ENCODE measurements at places on chromosomes 6 and 20.

GRCh38 chr6:35673755-35674154 is 15.0 kb downstream of the FKBP5 start:
- DNase-seq = no peak

- no peak for DNase-seq
Measured at GRCh38 chr20:58623579-58624473, 27.3 kb upstream of the STX16 start.

DNA sequence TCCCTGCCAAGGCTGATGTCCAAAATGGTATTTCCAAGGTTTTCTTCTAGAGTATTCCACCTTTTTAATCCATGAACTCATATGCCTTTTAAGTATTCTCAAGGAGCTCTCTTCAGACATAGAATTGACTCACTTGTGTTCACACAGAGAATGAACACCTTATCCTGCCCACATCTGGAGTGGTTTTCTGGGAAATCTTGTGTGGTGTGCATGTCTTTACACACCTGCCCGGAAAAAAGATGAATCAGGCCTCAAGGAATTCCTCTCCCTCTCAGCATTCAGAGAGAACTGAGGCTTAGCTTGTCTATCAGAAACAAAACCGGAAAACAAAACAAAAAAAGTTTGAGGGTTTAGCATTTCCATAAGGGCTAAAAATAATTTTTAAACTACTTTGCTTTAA is 148.8 kb downstream of the TFAP2A start:
- DNase-seq = no peak

DNA sequence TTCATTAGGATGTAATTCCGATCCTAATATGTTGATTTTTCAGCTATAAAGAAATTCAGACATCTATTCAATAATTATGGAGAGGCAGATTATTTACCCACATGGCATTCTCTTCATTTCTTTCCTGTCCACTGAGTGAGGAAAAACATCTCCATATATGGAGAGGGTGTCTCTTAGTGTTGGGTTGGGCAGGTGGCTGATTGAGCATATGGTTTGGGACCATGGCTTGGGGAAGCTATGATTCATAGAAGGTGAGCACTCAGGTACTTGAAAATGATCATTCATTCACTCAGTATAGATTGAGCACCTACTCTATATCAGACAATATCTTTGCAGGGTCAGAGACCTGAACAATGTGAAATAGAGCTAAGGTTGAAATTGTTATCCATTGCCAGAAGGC is 41.3 kb upstream of the IL20RA start:
- no peak for DNase-seq

DNA sequence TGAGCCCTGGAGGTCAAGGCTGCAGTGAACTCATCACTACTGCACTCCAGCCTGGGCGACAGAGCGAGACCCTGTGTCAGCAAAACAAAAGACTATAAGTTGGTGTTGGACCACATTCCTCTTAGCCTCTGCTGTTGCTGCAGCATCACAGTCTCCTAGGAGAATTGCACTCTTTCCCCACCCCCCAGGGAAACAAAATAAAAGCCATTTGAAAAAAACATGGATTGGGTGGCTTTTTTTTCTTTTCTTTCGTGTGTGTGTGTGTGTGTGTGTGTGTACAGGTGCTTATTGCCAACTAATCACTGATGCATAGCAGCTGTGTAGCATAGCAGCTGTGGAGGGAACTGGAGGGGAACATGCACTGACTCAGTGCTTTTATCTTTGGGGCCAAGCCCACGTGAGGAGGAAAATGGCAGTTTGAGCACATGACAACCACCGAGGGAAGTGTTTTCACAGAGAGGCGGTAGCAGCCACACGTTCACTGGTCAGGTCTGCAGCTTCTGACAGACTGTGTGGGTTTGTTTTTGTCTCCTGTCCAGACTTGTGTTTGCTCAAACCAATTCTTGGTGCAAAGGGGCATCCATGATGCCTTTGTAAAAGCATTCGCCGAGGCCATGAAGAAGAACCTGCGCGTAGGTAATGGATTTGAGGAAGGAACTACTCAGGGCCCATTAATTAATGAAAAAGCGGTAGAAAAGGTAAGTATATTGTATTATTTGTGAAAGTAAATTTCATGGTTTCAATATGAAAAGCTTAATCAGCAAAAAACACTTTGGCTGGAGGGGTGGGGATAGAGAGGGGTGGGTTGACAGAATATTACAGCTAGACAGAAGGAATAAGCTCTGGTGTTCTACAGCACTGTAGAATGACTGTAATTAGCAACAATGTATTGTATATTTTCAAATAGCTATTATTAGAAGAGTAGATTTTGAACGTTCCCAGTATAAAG is 27.7 kb downstream of the ALDH5A1 start:
- no peak for DNase-seq

GRCh38 chr6:129269891-129270290 is 387.0 kb downstream of the LAMA2 start:
- no peak for DNase-seq

GRCh38 chr6:28334286-28335039 is 1.5 kb downstream of the ZSCAN31 start:
- DNase-seq = no peak

DNA sequence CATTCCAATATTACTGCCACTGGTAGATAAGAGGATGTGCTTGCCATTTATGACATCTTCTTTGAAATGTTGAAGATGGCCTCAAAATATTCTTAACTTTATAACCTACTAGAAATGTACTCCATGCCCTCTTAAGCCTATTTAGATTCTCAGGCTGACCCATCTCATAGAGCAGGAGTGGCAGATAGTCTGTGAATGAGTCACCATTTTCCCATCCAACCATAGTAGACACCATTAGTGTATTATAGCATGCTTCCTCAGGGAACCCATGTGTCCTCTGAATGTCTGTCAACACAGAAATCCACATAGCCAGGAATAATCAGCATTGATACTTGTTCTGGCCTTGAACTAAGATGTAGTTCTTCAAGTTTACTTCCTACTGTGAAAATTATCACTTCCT is 150.2 kb downstream of the IMPG1 start:
- DNase-seq = no peak

- DNase-seq = no peak
Measured at GRCh38 chr6:11330413-11330760, 97.9 kb upstream of the NEDD9 start.

DNA sequence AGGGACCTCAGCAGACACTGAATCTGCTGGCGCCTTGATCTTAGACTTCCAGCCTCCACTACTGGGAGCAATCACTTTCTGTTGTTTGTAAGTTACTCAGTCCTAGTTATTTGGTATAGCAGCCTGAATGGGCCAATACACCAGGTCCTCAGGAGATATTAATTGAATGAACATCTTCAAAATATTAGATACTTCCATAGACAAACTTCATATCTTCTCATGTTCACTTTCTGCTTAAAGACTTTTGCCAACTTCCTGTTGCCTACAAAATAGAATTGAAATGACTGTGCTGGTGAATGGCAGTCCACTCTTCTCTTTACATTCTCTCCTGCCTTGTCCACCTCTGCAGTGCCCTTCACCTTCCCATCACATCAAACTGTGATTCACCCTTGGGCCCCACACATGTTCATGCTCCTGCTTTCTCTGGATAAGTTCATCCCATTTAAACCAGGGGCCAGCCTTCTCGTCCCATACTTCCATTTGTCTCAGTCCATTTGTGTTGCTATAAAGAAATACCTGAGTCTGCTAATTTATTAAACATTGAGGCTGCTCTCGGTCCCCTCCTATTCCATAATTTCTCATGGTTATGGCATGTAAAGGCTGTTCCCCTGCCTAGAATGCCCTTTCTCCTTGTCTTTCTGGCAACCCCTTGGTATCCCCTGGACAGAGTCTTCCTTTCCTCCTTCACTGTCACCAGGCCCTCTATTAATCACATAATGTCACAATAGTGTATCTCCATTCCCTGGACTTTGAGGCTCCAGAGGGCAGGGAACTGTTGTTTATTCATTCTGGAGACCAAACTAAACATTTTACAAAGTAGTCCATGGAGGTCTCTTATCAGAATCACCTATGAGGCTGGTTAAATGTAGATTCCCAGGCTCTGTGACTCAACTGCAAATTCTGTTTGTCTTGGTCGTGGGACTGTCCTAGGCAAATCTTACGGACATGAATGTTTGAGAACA is 148.3 kb upstream of the TMEM170B start:
- no peak for DNase-seq

- no peak for DNase-seq
Measured at GRCh38 chr6:142722012-142722411, 223.0 kb downstream of the HIVEP2 start.

DNA sequence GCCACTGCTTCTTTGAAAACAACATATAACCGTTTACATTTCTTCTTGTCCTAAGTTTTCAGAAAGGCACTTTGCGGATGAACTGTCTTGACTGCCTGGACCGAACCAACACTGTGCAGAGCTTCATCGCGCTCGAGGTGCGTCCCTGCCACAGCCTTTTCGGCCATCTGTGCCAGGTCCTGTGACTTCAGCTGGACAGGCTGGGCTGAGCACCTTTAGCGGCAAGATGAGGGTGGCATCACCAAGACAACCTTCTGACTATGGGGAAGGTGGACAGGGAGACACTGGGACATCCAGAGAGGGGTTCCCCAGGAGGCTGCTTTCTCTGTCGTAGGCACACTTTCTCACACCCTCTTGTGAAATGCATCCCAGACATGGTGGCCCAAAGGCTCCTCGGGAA is 82.1 kb downstream of the SYNJ2 start:
- no peak for DNase-seq

DNA sequence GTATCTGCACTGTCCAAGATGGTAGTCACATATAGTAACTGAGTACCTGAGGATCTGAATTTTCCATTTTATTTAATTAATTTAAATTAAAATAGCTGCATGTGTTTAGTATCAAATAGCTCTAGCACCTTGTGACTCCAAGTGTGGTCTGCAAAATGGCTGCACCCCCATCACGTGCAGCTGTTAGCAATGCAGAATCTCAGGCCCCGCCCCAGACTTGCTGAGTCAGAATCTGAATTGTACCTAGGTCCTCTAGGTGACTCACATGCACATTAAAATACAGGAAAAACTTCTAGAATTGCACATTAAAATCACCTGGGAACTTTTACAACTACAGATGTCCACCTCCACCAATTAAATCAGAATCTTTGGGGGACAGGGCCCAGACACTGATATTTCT is 19.2 kb upstream of the FAM83C start:
- DNase-seq = no peak

DNA sequence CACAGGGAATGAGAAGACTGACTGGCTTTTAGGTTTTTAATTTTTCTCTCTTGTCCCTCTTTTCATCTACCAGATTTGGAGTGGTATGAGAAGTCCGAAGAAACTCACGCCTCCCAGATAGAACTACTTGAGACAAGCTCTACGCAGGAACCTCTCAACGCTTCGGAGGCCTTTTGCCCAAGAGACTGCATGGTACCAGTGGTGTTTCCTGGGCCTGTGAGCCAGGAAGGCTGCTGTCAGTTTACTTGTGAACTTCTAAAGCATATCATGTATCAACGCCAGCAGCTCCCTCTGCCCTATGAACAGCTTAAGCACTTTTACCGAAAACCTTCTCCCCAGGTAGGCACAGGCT is 644 bp downstream of the MAD2L1BP start:
- no peak for DNase-seq

GRCh38 chr6:113873043-113873667 is 16.0 kb downstream of the MARCKS start:
- no peak for DNase-seq

DNA sequence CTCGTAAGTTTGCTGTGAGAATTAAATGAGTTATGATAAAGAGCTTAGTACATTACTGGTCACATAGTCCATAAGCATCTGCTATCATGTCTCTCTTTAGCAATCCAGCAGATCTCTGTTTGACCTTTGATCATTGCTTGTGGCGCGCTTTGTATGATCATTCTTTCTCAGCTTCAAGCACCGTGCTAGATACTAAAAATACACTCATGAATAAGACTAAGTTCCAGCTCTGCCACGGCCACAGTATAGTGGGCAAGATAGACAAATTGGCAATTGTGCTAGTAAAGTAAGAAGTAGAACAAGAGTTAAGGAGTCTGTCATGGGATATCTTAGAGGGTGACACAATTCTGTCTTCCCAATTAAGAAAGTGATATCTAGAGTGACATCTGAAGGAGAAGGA is 75.2 kb upstream of the ADGRF1 start:
- no peak for DNase-seq

GRCh38 chr20:44231713-44232468 is 15.2 kb upstream of the GDAP1L1 start:
- no peak for DNase-seq

GRCh38 chr20:38609815-38610214 is 8.2 kb downstream of the ARHGAP40 start:
- DNase-seq = no peak

GRCh38 chr20:9427430-9428291 is 86.7 kb upstream of the LAMP5 start:
- DNase-seq = no peak

DNA sequence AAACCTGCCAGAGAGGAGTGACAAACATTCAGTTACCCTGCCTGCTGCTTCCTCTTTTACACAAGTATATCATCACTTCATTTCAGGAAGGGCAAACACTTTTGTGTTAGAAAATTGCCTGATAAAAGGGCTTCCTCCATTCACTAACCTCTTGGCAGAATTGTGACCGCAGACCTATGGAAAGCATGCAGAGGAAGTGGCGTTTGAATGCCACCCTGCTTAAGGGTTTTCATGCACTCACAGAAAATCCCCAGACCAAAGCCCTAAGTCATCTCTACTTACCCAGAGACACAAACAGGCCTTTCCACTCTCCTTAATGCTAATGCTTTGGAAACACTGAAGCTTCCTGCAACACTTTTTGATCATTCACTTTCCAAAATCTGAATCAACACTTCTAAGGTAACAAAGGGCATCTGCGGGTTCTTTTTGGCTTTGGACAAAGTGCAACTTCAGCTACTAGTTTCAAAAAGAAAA is 22.1 kb upstream of the RALGAPA2 start:
- DNase-seq = no peak

DNA sequence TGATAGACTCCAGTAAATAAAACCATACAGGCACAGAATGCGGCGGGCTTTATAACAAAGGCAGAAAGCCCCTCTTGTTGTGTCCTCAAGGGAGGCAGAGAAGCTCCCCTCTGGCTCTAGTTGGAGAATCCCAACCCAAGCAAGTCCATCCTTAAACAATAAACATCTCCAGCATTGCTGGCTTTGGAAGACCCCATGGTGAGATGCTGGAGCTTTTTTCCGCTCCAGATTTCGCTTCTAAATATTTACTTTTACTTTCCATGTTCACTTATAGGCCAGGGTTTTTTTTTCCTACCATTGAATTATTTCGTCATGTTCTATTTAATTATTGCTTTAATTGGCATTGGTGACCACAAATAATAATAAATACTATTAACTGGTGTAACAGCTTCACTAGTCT is 176.2 kb downstream of the MTHFD1L start:
- DNase-seq = no peak

DNA sequence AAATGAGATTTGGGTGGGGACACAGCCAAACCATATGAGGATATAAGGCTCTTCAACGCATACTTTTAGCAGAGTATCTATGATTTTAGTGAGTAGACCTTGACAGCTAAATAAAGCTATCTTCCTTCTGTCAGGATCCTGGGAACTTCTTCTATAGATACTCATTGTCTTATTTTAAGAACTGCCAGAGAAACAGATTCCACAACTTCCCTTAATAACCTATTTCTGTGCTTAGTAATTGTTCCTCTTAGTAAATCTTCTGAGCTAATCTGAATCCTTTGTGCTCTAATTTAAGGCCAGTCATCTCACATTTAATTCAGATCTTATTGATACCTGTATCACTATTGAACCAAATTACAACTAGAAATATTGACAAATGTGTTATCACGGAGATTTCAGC is 64.0 kb upstream of the CEP85L start:
- no peak for DNase-seq

Measured in activated T-helper 1 cell treated with Interleukin-2 at 50 U/mL for 16 hours (primary cell).